ENCODE measurements at places on chromosomes 3 and 15. TPM values are rescaled to one million over a fixed set of nuclear protein-coding genes. Genes with fewer than 3 reads are reported as not detected.

- no peaks in the 10 kb centered on the region for H3K4me1 ChIP-seq
- H3K27ac ChIP-seq: no peak overlapping the region
- no peak overlapping the region for H3K4me3 ChIP-seq
- no peaks in the 10 kb centered on the region for H3K27me3 ChIP-seq
Measured at GRCh38 chr3:183341545-183342288, 86.7 kb downstream of the MCF2L2 start.

DNA sequence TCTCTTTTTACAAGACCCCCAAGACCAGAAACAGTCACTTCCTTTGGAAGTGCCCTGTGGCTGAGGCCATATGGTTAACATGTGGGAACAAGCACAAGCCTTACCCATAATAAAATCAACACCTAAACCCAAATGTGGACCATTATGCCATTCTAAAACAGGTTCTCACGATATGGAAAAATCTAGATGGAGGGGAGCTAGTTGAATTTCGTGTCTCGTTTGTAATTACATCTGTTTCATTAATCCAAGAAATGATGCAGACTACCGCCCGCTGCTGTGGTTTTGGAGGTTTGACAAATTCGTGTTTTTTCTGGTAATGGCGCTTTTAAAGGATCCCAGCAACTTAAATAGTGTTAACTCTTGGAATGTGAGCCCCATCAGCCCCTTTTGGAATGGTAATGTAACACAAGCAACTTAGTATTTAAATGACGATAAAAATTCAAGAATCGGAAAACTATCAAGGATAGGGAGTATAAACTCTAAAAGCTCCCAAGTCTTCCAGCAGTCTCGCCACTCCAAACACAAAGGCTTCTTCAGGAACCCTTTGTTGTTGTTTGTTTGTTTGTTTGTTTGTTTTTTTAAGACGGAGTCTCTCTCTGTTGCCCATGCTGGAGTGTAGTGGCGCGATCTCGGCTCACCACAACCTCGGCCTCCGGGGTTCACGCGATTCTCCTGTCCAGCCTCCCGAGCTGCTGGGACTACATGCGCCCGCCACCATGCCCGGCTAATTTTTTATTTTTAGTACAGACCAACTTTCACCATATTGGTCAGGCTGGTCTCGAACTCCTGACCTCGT is 1.1 kb downstream of the CNBP start:
- peaks cover 6% of the 10 kb centered on the region for H3K36me3 ChIP-seq
- peak; percentile 63 for DNase-seq
- H3K27me3 ChIP-seq: no peaks in the 10 kb centered on the region
- peak overlapping the region; percentile 64 for H3K4me3 ChIP-seq
- H3K27ac ChIP-seq: peak overlapping the region; percentile 96

Gene CCDC80
- total RNA-seq: 8.1 TPM

Gene FRMD5
- 10.1 TPM for total RNA-seq

DNA sequence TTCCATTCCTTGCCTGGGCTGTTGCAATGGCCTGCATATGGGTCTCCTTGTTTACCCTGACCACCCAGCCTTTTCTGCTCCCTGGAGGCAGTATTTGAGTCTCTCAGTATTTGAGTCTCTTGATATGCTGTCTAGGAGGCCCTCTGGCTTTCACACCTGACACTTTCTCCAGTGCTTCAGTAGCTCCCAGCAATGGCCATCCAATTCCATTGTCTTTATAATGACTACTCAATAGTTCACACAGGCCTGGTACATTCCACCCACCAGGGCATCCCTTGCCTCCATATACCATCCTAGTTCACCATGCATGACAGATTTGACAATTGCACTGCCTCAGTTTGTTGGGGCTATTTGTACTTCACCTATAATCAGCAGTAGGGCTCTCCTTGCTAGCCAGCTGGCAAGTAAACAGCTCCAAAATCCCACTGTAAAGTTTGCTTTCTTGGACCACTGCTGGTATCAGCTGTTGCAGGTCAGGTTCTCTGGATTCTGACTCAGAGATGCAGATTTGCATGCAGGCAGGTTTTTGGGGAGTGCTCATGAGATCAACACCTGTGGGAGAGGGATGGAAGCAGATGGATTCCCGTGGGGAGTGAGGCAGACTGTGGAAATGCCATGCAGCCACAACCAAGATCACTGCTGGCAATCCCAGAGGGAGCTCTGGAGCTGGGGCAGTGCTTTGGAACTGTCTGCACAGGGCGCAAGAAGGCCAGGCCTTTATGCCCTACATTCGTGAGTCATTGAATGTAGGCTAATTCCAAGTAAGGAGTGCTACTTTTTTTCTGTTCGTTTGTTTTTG is 19.1 kb upstream of the XIRP1 start:
- no peaks in the 10 kb centered on the region for H3K27me3 ChIP-seq
- no peaks in the 10 kb centered on the region for H3K36me3 ChIP-seq
- H3K27ac ChIP-seq: no peak overlapping the region
- H3K4me3 ChIP-seq: no peak overlapping the region

Gene OR5K2
- total RNA-seq: not detected

DNA sequence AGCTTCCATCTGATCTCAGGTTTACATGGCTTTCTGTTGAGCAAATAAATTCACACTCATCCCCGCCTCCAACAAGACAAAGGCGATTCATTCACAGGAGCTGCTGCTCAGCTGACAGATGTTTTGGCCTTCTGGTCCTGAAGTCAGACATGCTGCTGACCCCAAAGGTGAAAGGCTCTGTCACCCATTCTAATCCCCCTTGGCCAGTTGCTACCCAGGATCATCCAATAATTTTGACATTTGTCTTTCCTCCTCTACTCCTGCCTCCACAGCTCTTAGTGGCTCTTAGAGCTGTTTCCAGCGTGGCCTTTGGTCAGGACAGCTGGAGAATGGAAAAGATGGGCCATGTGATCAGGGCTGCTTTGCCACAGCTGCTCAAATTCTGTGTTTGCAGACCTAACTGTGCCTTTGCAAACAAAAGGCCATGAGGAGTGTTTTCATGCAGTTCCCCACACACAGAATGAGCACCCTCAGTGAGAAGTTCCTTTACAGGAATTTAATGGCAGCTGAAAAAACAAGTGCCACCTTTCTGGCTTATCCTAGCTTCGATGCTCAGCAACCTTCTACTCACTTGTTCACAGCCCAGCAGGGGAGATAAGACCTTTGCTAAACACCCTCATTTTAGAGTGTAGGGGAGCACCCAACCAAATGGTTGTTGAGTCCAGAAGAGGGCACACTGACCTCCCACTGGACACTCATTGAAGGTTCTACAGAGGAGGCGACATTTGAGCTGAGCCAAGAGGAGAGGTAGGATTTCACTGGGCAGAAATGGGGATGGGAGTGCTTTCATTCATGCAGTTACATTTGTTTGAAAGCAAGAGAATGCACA is 39.0 kb downstream of the CYP19A1 start:
- no peak for DNase-seq
- H3K27me3 ChIP-seq: no peaks in the 10 kb centered on the region
- no peaks in the 10 kb centered on the region for H3K4me1 ChIP-seq
- no peak overlapping the region for H3K27ac ChIP-seq

Gene LIPH
- 0.16 TPM for total RNA-seq

DNA sequence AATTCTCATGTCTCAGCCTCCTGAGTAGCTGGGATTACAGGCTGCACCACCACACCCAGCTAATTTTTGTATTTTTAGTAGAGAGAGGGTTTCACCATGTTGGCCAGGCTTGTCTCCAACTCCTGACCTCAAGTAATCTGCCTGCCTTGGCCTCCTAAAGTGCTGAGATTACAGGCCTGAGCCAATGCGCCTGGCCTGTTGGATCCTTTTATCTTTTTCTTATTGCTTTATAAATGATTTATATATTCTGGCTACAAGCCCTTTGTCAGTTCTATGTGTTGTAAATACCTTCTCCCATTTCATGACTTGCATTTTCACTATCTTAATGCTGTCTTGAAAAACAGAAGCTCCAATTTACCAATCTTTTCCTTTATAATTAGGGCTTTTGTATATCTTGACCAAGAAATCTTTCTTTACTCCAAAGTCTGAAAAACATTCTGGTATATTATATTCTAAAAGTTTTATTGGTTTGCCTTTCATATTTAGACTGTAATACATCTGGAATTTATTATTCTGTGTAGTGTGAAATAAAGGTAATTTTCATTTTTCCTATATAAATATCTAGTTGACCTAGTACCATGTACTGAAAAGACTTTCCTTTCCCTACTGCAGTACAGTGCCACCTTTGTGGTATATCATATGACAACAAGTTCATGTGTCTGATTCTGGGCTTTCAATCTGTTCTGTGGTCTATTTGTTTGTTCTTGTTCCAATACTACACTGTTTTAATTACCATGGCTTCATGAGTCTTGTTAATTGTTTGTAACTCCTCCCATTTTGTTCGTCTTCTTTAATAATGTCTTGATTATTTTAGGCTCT is 52.9 kb upstream of the RNU6-1 start:
- H3K36me3 ChIP-seq: no peaks in the 10 kb centered on the region
- H3K4me3 ChIP-seq: no peak overlapping the region
- no peak overlapping the region for H3K27ac ChIP-seq
- no peaks in the 10 kb centered on the region for H3K27me3 ChIP-seq
- no peak for DNase-seq

Gene KBTBD13
- total RNA-seq: not detected

- DNase-seq: no peak
- no peaks in the 10 kb centered on the region for H3K36me3 ChIP-seq
- H3K27ac ChIP-seq: no peak overlapping the region
- no peak overlapping the region for H3K4me3 ChIP-seq
- peaks cover 15% of the 10 kb centered on the region for H3K4me1 ChIP-seq
- H3K27me3 ChIP-seq: no peaks in the 10 kb centered on the region
Measured at GRCh38 chr15:29142129-29142747, 127.4 kb downstream of the NSMCE3 start.

GRCh38 chr3:76669322-76669721 is 370.6 kb upstream of the ROBO2 start:
- no peak for DNase-seq
- no peak overlapping the region for H3K4me3 ChIP-seq
- H3K4me1 ChIP-seq: 0 out of 2 replicates have a peak, but pooled peaks cover 4% of the 10 kb centered on the region

Gene TMEM207
- not detected for total RNA-seq

DNA sequence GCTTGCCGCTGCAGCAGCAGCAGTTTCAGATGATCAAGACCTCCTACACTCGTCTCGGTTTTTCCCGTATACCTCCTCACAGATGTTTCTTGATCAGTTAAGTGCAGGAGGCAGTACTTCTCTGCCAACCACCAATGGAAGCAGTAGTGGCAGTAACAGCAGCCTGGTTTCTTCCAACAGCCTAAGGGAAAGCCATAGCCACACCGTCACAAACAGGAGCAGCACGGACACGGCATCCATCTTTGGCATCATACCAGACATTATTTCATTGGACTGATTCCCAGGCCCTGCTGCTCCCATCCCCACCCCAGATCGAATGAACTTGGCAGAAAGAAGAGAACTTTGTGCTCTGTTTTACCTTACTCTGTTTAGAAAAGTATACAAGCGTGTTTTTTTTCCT is 17.6 kb downstream of the CALML4 start:
- H3K4me3 ChIP-seq: no peak overlapping the region
- H3K4me1 ChIP-seq: no peaks in the 10 kb centered on the region
- H3K36me3 ChIP-seq: peaks cover 4% of the 10 kb centered on the region
- H3K27me3 ChIP-seq: no peaks in the 10 kb centered on the region
- no peak overlapping the region for H3K27ac ChIP-seq
- DNase-seq: no peak

Gene CPNE9
- total RNA-seq: 7.8 TPM

Gene FOXB1
- total RNA-seq: 4.7 TPM

DNA sequence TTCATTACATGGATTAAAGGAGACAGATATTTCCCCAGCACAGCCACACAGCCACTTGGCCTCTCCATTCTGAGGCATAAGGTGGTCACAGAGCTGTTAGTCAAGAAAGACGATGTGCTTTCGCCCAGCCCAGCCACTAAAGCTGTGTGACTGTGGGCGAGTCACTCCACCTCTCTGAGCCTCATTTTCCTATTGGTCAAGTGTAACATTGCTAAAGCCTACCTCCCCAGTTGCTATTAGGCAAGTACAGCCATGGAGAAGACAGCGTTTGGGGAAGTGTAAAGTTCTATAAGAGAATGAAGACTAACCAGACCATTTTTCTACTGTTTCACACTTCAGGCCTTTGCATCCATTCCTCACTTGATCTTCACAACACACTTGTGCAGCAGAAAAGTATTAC is 24.1 kb downstream of the TMEM40 start:
- H3K36me3 ChIP-seq: no peaks in the 10 kb centered on the region
- H3K4me3 ChIP-seq: no peak overlapping the region
- no peaks in the 10 kb centered on the region for H3K4me1 ChIP-seq
- no peak for DNase-seq

- H3K4me3 ChIP-seq: no peak overlapping the region
- no peak overlapping the region for H3K27ac ChIP-seq
- H3K4me1 ChIP-seq: no peaks in the 10 kb centered on the region
- no peaks in the 10 kb centered on the region for H3K27me3 ChIP-seq
Measured at GRCh38 chr3:148924562-148924961, 59.5 kb downstream of the CPA3 start.

- no peaks in the 10 kb centered on the region for H3K27me3 ChIP-seq
- no peak overlapping the region for H3K4me3 ChIP-seq
- no peak for DNase-seq
- H3K36me3 ChIP-seq: no peaks in the 10 kb centered on the region
Measured at GRCh38 chr3:42658771-42659390, 5.4 kb downstream of the ZBTB47 start.

GRCh38 chr3:31847760-31848159 is 133.3 kb downstream of the OSBPL10 start:
- H3K4me1 ChIP-seq: peaks cover 36% of the 10 kb centered on the region
- no peak for DNase-seq
- H3K36me3 ChIP-seq: no peaks in the 10 kb centered on the region
- H3K27me3 ChIP-seq: no peaks in the 10 kb centered on the region
- no peak overlapping the region for H3K4me3 ChIP-seq

Gene MYZAP
- total RNA-seq: 0.66 TPM

DNA sequence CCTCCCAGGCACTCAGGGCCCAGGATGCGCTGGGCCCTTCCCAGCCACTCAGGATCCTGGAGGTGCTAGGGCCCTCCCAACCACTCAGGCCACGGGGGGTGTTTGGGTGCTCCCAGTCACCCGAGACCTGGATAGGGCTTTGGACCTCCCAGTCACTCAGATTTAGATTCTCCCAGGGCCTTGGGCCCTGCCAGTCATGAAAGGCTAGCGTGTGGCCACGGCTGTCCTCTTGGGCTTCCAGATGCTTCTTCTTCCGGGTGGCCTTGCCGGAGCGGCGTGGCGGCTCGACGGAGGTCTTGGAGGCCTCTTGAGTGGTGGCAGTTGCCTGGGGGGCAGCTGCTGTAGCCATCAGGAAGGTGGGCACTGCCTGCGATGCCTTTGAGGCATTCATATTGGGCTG is 2.8 kb downstream of the MAGEL2 start:
- no peak for DNase-seq
- no peak overlapping the region for H3K4me3 ChIP-seq
- peaks cover 15% of the 10 kb centered on the region for H3K4me1 ChIP-seq

GRCh38 chr3:82002986-82003642 is 241.7 kb upstream of the GBE1 start:
- no peak overlapping the region for H3K27ac ChIP-seq
- no peak for DNase-seq
- no peak overlapping the region for H3K4me3 ChIP-seq
- no peaks in the 10 kb centered on the region for H3K36me3 ChIP-seq

Gene VWA5B2
- total RNA-seq: 0.66 TPM

GRCh38 chr3:141430316-141430715 is 56.5 kb upstream of the RASA2 start:
- no peaks in the 10 kb centered on the region for H3K36me3 ChIP-seq
- no peak overlapping the region for H3K27ac ChIP-seq
- H3K4me1 ChIP-seq: peaks cover 13% of the 10 kb centered on the region
- no peaks in the 10 kb centered on the region for H3K27me3 ChIP-seq
- no peak overlapping the region for H3K4me3 ChIP-seq

GRCh38 chr3:116199063-116199462 is 246.2 kb downstream of the LSAMP start:
- H3K27me3 ChIP-seq: no peaks in the 10 kb centered on the region
- no peaks in the 10 kb centered on the region for H3K36me3 ChIP-seq
- DNase-seq: no peak
- H3K27ac ChIP-seq: no peak overlapping the region
- peaks cover 7% of the 10 kb centered on the region for H3K4me1 ChIP-seq
- no peak overlapping the region for H3K4me3 ChIP-seq

All from GM23338 (cell line).